ENCODE measurements at places on chromosomes 4 and X.

GRCh38 chrX:24423960-24424359, 41.1 kb upstream of the PDK3 start:
- ATAC-seq: no peak

DNA sequence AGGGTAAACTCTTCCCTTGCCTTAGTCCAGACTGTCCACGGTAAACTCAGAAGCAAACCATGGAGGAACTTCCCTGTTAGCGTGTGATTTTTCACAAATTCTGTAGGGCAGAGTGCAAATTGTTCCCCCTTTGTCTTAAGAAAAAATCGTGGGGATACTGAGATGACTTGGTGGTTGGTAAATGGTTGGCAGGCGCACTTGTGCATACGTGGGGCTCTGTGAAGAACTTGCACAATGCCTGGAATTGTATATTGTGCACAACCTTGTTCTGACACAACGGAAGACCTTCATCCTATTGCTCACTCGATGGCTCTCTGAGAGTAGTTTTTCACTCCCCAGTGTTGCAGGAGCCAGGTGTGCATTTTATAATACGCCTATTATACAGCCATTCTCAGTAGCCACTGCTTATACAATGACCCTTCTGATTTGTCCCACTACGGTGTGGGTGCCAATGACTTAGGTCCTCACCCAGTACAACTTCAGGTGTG, 150.0 kb downstream of the SPRY1 start:
- ATAC-seq: no peak

DNA sequence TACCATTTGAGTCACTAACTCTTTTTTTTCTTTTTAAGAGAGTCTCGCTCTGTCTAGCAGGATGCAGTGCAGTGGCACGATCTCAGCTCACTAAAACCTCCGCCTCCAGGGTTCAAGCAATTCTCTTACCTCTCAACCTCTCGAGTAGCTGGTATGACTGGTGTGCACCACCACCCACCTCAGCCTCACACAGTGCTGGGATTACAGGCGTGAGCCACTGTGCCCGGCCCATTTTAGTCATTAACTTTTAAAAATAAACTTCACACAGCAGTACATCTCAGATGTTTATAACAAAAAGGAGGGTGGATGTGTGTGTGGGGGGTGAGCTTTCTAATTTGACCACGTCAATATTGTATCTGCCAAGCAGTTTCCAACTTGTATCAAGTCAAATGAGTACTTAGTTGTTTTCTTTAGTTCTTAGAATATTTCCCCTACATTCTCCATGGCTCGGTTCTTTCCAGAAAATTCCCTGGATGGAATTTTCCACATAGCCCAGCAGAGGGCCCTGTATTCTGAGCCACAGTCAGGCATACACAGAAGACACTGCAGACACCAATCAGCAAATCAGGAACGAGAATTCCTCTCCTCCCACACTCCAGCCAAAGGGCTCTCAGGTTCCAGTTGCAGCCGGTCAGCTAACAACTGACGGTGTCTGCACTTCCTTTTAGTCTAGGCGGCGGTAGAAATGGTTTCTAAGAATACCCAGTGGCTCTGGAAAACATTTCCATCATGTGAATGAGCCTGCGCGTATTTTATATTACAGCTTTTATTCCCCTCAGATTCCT, 20.1 kb upstream of the ARAF start:
- ATAC-seq: peak; percentile 86

- no peak for ATAC-seq
Observed at GRCh38 chr4:114161809-114162208, 182.4 kb upstream of the ARSJ start.

GRCh38 chr4:145277011-145277410, 96.6 kb upstream of the OTUD4 start:
- ATAC-seq: no peak

DNA sequence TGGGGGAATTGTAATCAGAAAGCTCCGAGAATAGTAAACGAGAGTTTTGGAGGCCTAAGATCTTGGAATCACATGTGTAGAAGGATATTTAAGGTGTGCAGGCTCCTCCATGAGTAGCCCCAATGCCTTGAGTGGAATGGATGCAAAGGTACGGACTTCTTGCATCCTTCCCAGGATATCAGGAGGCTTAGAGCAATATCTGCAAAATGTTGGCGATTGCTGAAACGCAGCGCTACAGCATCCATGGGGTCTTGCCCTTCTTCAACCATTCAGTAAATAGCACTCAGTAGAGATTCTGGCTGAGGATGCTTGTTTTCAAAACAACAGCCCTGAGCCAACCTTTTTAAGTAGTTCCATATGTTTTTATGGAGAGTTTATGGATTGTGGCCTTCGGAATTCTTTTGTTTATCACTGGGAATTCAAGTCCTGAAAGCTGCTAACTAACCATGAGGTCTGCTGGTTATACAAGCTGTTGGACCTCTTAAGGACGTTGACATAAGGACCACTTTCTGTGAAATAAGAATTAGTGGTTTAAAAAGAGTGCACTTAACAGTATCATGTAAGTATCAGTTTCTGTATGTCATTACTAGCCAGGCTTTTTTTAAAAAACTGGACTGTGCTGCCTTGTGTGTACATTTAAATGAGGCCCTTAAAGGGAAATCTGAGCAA, 228.8 kb upstream of the PGRMC2 start:
- no peak for ATAC-seq

DNA sequence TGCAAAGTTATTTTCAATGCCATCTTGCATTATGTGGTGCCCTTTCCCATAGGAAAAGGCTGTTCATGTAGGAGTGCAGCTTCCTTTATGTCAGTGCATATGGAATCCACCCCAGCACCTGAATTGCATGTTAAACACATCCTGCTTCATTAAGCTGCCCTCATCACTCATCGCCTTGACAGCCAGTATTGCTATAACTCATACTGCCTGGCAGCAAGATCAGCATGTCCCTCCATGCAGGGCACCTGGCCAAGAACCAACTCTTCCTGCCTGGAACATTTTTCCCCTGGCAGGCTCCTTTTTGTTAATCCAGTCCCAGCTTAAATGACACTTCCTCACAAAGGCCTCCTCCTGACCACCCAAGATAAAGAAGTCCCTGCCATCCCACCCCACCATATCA, 23.5 kb upstream of the CA5B start:
- ATAC-seq: no peak

- ATAC-seq: no peak
Observed at GRCh38 chrX:151181088-151181487, 4.7 kb downstream of the GPR50 start.

- ATAC-seq: no peak
Observed at GRCh38 chr4:650461-650860, 23.6 kb downstream of the ATP5ME start.

DNA sequence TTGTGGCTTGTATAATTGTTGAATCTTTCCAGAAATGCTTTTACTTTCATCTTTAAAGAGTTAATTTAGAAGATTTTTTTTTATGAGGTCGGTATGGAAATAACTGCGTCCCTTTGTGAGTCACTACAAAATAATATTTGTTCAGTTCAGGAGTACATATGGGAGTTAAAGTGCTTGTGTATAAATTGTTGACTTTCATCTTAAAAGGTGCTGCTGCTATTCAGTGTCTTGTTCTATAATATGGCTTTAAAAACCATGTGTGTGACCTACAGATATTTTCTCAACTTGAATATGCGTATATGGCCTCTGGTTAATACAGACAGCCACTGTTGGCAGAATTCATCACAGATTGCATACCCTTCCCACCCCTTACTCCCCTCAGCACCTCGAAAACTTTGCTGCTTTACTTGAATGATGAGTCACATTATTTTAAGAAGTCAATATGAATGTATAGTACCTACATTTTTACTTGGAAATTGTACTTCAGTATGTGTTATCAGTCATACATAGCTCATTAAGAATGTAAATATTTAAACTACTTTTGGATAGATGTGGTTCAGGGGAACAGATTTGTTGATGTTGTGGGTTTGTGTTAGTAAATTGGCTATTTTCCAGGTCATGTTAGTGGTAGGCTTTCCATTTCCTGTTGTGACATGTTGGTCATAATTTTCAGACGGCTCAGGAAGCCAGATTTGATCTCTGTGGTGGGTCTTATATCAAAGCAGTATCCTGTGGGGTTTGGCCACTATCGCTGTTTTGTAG, 1.5 kb downstream of the CLCN3 start:
- peak; percentile 39 for ATAC-seq

DNA sequence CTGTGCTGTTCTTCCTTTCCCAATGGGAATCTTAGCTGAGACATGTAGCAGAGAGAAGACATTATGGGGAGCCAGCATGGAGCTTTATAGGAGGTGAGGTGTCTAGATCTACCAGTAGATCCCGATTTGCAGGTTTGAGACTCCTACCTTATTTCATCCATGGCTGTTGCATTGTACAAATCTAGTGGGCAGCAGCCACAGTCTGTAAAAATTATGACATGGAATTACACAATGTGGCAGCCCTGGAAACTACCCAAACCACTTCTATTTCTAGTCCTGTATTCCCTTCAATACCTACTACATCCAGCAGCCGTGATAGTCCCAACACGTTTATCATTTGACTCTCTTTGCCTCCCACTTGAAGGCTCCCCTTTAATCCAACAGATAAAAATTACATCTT, 8.1 kb downstream of the ATP7A start:
- ATAC-seq: no peak

- no peak for ATAC-seq
Observed at GRCh38 chr4:93501946-93502345, 326.6 kb upstream of the ATOH1 start.

GRCh38 chr4:169658975-169659715, 38.8 kb downstream of the CLCN3 start:
- no peak for ATAC-seq

DNA sequence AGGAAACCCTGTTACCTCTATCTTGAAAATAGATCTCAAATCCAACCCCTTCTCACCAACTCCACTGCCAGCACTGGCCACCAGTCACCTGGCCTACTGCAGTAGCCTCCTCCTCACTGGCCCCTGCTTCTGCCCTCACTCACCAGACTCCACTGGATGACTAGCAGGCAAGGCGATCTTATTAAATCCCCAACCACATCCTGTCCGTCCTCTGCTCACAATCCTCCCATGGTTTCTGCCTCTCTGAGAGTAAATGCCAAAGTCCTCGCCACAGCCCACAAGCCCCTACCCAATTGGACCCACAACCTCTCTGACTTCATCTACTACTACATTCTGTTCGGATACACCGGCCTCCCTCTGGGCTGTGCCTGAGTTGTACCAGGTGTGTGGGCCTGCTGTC, 5.4 kb upstream of the PIM2 start:
- peak; percentile 31 for ATAC-seq

DNA sequence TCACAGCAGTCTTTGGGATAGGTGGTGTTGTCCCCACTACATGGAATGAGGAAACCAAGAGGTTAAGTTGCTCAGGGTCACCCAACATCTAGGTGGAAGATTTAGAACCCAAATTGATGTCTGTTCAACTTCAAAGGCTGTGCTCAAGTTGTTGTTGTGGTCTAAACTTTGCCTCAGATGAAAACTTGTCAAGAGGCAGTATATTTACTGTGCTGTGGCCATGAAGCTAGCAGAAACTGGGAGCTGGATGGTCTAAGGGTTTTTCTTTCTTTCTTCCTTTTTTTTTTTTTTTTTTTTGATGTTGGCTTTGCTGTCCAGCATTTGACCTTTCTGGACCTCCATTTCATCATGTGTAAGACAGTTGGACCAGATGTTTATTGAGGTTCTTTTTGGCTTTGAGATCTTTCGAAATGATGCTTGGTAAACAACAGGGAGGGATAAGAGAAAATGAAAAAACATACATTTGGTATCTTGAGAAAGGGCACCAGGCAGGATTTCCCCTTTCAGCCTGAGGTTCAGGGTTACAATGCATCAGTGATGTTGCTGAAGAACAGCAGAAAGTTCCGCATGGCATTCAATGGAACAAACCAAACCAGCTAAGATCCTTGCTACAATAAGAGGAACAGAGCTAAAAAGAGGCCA, 166.2 kb upstream of the RPS6KA3 start:
- peak; percentile 39 for ATAC-seq

GRCh38 chrX:131985526-131986049, 37.5 kb upstream of the STK26 start:
- ATAC-seq: peak; percentile 26

DNA sequence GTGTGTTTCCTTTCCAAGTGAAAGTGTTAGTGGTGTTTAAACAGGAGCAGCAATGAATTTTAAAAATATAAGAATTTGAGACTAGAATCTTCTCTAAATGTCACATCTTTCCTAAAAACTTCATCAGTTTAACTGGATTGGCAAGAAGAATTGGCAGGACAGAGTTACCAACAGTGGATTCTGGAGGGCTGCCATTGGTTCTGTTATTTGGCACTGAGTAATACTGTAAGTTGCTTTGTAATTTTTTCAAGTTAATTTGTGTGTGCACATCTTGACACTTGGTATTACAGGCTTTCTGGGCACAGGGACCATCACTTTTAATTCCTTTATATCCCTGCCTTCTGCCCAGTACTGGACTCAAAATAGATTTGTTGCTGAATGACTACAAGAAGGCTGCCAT, 4.5 kb upstream of the GPRIN3 start:
- ATAC-seq: no peak

DNA sequence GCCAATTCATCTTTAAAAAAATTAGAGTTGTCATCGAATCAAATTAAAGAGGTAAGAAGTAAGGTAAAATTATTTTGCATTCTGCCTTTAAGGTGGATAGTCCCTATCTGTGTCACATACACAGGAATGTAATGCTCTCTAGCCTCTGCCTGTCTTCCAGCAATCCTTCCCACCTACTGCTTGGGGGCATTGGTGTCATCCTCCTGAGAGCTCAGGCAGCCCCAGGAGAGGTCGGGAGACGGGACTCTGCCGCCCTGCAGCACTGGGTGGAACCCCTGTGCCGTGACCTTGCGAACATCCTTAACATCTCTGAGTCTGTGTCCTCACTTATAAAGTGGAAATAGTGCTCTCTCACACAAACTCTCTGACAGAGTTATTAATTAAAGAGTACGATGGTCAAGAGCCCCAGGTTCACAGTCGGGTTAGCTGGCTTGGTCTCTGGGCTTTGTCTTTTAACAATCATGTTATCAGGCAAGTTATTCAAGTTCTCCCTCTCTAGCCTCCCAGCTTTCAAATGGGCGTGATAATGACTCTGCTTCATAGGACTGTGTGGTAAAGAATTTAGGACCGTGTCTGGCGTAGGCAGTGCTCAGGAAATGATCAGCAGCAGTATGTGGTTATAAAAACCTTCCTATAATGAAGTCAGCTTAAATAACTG, 10.2 kb downstream of the TLR3 start:
- ATAC-seq: no peak

- no peak for ATAC-seq
Observed at GRCh38 chr4:84498935-84499623, at the start of gene NKX6-1. NKX6-1 (minus strand) TSS chr4:84499292; CDS start chr4:84498228, 1,064 bp downstream.

DNA sequence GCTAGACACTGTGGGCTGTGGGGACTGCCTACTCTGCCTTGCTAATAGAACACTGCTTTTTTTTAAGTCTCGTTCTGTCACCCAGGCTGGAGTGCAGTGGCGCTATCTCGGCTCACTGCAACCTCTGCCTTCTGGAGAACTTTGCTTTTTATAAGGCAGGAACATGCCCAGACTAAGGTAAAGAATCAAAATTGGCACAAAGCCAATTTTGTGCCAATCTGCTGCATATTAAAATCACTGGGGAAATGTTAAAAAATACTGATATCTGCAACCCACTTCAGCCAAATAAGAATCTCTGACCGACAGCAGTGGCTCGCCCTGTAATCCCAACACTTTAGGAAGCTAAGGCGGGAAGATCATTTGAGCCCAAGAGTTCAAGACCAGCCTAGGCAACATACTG, 36.5 kb upstream of the CEP135 start:
- no peak for ATAC-seq
